DMS79 (cell line): ENCODE measurements at places on chromosomes 6 and 20.

GRCh38 chr6:46584586-46584985 is 68.0 kb downstream of the CYP39A1 start:
- DNase-seq, result no peak

GRCh38 chr20:3532089-3532615 is 61.3 kb downstream of the ATRN start:
- DNase-seq, result no peak

GRCh38 chr20:47805951-47806350 is 20.7 kb upstream of the SULF2 start:
- DNase-seq, result no peak

DNA sequence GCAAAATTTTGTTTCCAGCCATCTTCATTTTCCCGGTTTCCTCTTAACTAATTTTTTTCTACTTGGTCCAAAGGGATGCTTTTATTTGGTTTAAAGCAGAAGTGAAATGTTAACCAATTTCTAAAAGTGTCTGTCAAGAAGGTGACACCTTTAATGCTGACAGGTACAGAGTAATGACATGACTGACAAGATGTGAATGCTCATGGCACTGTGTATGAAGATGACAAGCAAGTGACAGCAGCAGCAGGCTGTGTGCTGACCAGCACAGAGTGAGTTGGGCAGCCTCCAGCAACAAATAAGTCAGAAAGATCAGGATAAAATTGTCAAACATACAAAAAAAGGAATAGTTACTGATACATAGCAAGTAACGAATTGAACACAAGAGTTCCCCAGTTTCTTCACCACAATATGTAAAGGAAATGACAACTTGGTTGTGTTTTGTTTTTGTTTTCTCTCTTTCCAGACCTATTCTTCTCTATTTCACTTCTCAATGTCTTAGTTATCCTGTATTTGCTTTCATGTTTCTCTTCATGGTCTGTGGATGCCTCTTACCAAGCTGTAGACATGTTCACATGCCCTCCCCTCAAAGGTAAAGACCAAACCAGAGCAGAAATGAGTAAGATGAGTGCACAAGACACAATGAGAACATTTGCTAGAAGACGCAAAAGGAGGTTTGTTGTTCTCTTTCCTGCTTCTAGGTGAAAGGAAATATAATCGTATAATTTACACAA is 174.9 kb downstream of the FRK start:
- no peak for DNase-seq

DNA sequence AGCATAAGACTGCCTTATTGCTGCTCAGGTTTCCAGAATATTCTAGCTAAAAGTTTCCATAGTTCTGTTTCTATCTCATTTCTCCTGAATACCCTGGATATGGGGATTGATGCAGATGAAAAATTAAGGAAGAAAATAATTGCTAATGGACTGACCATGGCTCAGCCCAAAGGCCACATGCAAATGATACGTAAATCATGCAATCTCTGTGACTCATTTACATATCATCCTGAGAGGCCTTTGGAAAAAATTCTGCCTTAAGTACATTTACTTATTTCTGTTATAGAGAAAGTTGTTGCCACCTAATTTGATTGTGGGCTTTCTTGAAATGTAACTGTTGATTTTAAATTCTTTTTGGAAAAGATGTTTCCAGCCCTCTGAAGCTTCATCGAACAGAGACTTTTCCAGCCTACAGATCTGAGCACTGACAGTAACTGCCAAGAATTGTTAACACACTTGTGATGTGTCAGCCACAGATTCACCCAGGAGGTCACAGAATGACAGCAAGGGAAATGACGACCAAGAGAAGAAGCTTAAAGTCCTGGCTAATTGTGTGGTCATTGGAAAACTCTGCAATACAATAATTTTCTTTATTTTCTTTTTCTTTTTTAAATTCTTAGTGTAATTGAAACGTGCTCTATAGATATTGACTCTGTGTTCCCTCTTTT is 174.8 kb downstream of the DOK5 start:
- DNase-seq, result no peak

- no peak for DNase-seq
These were observed 135.3 kb upstream of the ARMC2 start for GRCh38 chr6:108712946-108713345.

DNA sequence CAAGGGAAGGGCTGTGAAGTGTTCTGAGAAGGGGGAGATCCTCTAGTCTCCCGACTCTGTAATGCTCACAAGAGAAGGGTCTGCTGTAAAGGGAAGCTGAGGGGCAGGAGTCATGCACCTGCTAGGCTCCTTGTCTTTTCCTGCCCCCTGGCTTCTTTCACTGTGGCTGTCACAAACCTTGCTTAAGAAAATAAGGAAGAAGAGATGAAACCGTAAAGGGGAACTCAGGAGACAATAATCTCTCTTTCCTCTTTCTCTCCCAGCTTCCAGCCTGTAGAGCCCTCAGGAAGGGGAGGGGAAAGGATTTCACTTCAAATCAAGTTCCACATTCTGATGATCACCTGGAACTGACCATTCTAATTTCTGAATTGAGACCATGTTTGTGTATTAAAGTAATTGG is 26.3 kb downstream of the SLC13A3 start:
- no peak for DNase-seq

- no peak for DNase-seq
These were observed 157.7 kb upstream of the THBS2 start for GRCh38 chr6:169411296-169411695.

GRCh38 chr20:24109008-24109407 is 120.4 kb upstream of the GGTLC1 start:
- no peak for DNase-seq
